ENCODE measurements at places on chromosomes 4 and X.

- DNase-seq, result no peak
Observed at GRCh38 chrX:125004799-125005198, 314.9 kb upstream of the TEX13C start.

GRCh38 chr4:3366893-3367775 is 74.3 kb downstream of the RGS12 start:
- no peak for DNase-seq

- DNase-seq, result no peak
Observed at GRCh38 chr4:79141530-79141929, 184.3 kb downstream of the NAA11 start.

- no peak for DNase-seq
Observed at GRCh38 chr4:3070709-3071500, 3.4 kb downstream of the HTT-AS start.

- no peak for DNase-seq
Observed at GRCh38 chr4:127145006-127145540, 487.7 kb upstream of the INTU start.

- DNase-seq, result no peak
Observed at GRCh38 chr4:71066737-71067716, 73.6 kb downstream of the DCK start.

GRCh38 chrX:276581-277201 is 4.5 kb upstream of the PLCXD1 start:
- no peak for DNase-seq

DNA sequence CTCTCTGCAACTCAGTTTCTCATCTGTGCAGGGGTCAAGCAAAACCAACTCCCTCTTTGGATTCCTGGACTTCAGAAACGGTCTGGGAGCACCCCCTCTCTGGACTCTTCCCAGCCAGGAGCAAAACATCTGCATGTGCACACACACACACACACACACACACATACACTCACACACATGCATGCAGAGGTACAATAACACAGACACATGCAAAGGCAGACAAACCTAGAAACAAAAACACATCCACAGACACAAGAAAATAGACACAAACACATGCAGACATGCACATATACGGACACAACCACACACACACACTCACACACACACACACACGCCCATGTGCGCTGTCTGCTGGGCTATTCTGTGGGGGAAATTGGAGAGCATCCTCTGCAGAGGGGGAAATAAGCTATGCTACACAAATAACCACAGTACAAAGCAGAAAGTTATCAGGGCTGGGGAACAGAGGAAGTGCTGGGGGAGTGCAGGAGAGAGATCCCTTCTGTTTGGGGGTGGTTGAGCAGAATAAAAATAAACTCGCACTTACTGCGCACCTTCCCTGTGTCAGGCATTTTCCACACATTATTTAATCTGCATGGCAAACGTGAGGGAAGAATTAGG is 19.9 kb downstream of the IQSEC2 start:
- DNase-seq, result no peak

DNA sequence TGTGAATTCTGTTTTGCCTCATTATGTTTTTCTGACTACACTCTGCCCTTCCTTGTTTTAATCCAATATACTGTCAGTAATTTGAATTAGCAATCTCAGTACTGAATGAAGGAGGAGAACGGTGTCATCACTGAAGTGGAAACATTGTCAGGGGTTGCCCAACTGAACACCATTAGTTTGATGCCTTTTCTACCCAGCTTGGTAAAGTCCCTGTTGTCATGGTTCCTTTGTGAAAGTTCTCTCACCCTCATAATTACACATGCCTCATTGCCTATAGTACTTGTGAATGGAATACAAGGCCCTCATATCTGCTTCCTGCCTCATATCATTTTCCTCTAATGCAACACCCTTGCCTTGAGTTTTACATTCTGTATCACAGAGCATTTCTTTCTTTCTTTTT is 76.9 kb downstream of the RRAGB start:
- DNase-seq, result no peak

- DNase-seq, result no peak
Observed at GRCh38 chr4:13267091-13267490, 217.0 kb downstream of the RAB28 start.

DNA sequence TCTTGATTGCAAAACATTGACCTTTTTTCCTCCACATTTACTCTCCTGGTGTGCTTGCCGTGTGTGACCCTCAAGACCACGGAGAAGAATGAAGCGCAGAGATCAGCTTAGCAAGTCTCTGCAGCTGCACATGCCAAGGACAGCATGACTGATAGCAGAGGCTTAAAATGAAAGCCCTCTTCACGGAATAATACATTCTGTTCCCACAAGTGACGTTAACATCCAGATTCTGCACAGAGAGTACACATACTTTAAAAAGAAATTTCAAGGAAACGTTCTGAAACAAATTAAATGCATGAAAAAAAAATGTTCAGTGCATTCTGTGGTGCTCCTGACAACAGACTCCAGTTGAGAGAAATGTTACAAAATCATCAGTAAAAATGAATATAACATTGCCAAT is 60.9 kb downstream of the SLC7A11 start:
- DNase-seq, result no peak

- DNase-seq, result no peak
Observed at GRCh38 chr4:5968246-5968645, 50.0 kb downstream of the C4orf50 start.

GRCh38 chr4:89422441-89422990 is 114.9 kb upstream of the GPRIN3 start:
- DNase-seq, result no peak

DNA sequence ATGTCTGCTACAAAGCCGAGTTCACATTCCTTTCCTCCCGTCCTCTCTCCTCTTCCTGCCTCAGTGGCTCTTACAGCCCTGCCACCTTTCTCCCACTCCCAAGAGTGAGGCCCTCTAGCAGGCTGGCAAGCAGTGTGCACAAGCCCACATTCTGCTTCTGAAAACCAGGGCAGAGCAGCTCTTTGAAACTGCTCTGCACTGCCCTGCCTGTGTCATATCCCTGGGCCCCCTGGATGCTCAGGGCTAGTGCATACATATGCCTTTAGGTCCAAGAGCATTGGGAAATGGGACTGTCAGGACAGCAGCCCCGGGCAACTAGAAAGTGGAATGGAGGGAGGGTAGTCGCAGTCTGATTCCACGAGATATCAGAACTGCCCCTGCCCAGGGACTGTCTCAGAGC is 42.4 kb downstream of the CNGA2 start:
- DNase-seq, result no peak

- DNase-seq, result no peak
Observed at GRCh38 chr4:114226968-114227760, 247.7 kb upstream of the ARSJ start.

DNA sequence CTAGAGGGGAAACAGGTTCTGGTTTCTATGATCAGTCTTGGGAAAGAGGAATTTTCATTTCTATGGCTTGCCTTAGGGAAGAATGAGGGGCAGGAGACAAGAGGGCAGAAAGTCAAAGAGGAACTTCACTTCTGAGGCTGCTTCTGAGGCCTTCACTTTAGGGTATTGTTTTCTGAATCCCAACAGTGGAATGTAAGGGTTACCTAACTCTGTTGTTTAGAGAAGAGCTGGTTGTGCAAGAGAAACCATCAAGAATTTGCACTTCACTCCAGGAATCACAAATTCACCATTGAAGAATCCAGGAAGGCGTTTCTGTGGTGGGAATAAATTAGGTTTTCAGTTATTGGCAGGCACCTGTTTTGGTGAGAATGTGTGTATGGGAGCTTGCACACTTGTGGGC is 126.7 kb upstream of the AMOT start:
- DNase-seq, result no peak

GRCh38 chr4:38625508-38625907 is 38.5 kb upstream of the KLF3 start:
- DNase-seq, result no peak

DNA sequence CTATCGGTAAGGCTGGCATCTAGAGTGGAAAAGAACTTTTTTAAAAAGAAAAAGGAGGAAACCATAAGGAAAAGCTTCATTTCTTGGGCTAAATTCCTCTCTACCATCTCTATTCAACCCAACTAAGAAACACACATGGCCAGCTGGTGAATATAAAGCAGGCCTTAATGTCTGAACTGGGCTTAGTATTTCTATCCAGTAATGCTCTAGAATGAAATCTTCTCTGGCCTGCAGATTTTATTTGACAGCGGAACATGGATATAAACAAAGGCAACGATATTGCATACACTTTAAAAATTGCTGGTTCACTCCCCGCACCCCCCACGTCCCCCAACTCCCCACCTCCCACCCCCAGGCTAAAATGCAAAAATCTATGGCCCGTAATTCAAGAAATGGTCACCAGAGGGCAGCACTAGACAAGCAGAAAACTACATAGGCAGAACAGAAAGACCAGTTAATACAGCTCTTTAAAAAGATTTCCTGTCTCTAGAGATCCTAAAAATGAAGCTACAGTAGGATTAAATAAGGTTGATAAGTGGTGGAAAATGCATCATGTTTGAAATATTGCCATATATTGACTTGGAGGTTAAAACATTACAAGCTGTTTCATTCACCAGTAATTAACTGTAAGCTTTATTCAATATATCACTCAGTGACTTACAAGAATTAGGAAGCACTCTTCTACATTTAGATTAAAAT is 155.2 kb upstream of the GALNT7 start:
- DNase-seq, result no peak
